Memory B cell (primary cell): ENCODE measurements at places on chromosomes 2 and 18.

GRCh38 chr2:25400169-25400568 is 58.4 kb upstream of the DNMT3A start:
- DNase-seq: no peak

DNA sequence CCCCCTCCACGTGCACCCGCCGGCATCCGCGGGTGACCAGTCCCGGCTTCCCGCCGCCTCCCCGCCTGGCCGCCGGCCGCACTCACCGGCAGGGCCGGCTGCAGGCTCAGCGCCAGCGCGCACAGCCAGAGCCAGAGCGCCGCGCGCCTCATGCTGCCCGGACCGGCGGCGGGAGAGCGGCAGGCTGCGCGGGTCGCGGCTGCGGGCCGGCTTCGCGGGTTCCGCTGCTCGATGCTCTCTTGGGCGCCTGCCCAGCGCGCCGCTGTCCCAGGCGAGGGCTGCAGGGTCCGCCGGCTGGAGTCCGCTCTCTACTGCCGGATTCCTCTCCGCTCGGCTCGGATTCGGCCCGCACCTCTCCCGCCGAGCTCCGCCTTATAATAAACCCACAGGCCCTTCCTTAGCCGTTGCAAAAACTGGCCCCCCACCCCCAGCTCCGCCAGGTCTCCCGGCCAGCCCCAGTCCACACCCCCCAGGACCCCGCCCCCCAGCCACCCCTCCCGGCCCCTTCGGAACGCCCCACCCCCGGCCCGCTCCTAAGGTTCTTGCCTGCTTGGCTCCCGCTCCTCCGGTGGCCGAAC is at the start of gene SDC1:
Gene SDC1, minus strand, starts transcription at position 415 of the 578 bp plus-strand sequence. Its CDS starts 263 bp downstream, at position 152.
- DNase-seq: no peak

DNA sequence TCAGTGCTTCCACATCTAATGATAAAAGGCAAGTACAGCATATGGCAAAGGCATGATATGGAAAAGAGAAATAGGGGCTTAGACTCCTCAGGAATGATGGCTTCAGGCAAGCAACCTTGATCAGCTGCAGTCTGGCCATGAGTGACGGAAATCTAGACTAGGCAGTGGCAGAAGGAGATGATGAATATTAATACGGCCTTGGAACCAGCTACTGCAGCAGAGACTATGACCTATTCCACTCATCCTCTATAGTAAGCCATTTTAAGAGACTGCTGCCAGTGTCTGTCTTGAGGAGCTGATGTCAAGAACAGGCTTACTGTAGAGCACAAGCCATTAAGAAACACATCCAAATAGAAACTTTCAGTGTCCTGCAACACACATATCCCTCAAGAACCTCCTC is 23.7 kb downstream of the ASXL2 start:
- no peak for DNase-seq

DNA sequence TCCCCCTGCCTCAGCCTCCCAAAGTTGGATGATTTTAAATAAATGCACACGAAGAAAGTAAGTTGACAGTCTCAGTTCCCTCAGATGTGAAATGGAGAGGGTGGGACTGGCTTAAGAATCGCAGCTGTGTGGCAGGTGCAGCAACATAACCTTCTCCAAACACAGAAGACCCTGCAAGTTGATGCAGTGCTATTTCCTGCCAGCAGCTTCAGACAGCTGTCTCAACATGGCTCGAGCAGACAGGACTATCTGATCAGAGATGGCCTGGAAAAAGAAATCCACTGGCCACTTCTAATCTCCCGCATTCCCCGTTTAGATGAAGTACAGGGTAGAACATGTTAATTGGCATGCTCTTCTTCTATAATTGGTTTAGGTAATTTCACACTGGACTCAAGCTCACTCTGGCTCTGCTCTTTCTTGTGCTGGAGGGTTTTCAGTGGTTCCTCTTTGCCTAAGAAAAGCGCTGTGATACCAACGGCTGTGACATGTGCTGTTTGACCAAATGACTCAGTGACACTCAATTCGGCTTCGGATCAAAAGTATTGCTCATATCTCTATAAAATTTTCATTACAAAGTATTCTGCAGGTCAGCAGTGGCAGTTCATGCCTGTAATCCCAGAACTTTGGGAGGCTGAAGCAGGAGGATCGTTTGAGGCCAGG is 40.2 kb downstream of the MYOM1 start:
- peak; percentile 13 for DNase-seq

- DNase-seq: no peak
Observed at GRCh38 chr2:109185821-109186570, 57.0 kb downstream of the SH3RF3 start.

DNA sequence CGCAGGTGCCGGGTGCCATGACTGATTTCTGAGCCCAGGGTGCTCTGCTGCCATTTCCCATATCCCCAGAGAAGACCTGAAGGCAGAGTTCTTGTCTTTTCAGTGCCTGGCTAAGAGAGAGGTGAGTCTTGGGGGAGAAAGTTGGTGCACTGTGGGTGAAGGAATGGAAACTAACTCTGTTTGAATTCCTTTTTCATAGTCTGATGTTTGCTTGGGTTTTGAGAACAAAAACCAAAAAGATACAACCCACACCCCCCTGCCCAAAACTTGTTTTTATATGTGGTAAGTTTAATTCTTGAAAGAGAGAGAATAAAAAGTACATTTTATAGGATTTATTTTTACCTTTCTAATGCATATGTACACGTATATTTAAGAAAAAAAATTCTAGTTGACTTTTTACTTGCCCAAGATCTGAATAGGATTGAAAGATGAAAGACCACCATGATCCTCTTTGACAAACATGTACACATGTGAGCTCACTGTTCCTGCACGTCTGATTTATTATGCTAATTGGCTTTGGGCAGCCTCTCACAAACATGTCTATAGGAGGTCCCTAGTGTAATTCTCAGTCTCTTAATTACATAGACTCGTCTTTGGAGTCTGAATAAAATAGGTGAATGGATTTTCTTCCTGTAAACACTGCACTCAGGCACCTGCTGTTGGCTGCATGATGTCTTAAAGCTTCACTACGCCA is 46.3 kb downstream of the ARL4C start:
- DNase-seq: no peak

GRCh38 chr2:175432021-175432420 is 250.5 kb upstream of the ATP5MC3 start:
- no peak for DNase-seq

- no peak for DNase-seq
Observed at GRCh38 chr18:46555724-46556123, 101.3 kb downstream of the LOXHD1 start.

GRCh38 chr2:177432703-177433102 is 40.1 kb downstream of the AGPS start:
- no peak for DNase-seq

DNA sequence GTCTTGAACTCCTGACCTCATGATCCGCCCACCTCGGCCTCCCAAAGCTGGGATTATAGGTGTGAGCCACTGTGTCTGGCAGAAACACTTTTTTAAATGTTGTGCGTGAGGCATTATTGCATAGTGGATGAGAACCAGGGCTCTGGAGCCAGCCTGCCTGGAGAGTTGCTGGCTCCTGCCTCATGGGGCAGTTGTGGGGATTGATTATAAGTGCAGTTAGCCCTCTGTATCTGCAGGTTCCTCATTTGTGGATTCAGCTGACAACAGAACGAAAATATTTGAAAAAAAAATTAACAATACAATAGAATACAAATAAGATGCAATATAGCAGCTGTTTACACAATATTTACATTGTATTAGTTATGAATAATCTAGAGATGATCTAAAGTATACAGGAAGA is 129.4 kb upstream of the EML6 start:
- DNase-seq: no peak

DNA sequence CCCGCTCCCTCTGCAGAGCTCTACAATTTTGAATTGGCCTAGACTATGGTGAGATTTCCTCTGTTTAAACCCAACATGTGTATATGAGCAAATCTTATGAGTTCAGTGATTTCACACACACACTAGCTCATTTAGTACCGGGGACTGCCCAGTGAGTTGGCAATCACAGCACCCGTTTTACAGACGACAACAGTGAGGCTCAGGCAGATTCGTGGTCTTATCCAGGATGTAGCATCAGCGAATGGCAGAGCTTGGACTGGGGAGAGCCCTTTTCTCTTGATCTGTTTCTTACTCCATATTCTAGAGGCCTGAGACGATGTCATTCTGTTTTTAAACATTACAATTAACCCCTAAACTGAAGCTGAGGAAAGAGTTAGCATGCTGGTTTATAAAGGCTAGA is 419.9 kb downstream of the NBAS start:
- no peak for DNase-seq

GRCh38 chr2:39538718-39539117 is 101.6 kb upstream of the MAP4K3 start:
- no peak for DNase-seq

DNA sequence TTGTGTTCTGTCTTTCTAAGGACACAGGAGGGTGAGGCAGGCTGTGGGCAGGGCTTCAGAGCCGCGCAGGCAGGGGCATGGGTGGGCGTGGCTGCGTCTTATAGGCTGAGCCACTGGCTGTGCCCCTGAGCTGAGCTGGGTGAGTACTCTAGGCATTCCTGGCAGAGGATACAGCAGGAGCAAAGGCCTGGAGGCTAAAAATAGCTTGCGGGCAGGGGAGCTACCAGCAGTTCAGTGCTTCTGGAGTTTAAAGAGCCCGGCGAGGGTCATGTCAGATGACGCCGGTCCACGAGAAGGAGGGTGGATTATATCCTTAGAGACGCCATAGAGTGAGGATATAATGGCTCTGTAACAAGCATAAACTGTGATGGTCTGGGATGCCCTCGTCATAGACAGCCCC is 31.5 kb upstream of the PDIA6 start:
- DNase-seq: no peak

DNA sequence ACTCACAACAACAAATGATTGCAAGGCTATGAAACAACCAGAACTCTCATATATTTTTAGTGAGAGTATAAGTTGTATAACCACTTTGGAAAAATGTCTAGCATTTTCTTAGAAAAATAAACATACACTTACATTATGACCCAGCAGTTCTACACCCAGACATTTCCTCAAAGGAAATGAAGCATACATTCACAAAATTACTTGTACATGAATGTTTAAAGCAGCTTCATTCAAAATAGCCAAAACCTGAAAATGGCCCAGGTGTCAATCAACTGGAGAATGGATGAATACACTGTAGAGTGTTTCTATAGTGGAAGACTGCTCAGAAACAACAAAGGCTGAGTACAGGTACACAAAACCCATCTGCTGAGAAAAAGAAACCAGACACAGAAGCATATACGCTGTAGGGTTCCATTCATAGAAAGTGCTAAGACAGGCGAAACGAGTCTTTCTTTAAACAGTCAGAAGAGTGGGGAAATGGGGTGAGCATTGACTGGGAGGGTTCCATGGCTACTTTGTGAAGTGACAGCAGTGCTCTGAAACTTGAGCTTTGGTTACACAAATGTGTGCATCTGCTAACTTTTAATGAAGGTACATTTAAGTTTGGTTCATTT is 799.0 kb downstream of the DCDC2C start:
- DNase-seq: no peak

- DNase-seq: no peak
Observed at GRCh38 chr18:56652802-56653201, 1.6 kb downstream of the WDR7 start.

DNA sequence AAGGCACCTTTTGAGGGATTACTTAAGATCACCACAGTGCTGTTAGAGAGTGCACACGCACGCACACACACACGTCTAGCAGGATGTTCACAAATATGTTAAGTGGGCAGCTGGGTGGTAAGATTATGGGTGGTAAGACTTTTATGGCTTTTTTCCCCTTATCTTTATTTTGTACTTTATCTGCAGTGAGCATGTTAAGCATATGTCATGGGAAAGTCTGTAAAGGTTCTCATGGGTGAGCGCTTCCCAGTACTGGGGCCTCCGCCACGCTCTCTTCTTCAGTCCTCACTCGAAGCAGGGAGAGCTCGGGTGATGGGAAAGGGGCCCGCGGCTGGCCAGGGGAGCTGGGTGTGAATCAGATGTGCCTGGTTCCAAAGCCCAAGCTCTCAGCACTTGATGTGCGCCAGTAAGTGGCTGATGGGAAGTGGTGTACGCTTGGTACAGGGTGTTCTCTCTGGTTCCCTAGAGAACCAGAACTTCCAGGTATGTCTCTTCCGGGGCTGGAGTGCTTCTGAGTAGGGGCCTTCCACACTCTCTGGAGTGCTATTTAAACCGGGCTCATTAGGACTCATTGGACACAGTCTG is 83.9 kb upstream of the YWHAQ start:
- no peak for DNase-seq

GRCh38 chr2:773256-774160 is 96.3 kb upstream of the TMEM18 start:
- DNase-seq: no peak

DNA sequence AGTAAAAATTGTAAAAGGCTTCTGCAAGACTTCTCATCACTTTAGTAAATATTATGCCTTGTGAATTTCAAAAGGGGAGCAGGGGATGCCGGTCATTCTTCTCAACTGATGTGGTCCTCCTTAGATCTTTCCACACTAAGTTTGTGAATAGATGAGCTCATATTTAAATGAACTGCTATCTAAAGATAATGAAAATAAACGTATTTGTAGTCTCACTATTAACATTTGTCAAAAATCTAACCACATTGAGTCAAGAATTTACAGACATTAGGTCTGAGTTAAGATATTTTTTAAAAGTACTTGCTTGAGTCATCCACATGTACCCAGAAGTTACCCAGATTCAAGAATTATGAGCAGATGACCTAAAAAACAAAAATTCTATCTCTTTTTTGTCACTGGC is 6.5 kb downstream of the PRPF40A start:
- no peak for DNase-seq

- DNase-seq: no peak
Observed at GRCh38 chr2:106886916-106887758, 1.2 kb upstream of the ST6GAL2 start.

DNA sequence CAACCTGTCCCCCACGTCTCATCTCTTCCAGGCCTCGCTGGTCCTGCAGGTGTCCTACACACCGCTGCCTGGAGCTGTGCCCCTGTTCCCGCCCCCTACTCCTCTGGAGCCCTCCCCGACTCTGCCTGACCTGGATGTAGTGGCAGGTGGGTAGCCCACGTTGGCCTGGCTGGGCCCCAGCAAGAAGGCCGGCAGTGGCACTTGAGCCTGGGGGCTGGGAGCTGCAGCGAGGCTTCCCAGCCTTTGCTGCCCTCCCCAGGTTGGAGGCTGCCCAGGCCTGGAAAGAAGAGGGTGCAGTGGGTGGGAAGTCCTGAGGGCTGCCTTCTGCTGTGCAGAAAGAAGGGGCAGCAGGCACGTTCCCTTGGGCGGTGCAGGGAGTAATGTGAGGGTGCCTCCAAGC is 58.4 kb downstream of the DYSF start:
- no peak for DNase-seq

DNA sequence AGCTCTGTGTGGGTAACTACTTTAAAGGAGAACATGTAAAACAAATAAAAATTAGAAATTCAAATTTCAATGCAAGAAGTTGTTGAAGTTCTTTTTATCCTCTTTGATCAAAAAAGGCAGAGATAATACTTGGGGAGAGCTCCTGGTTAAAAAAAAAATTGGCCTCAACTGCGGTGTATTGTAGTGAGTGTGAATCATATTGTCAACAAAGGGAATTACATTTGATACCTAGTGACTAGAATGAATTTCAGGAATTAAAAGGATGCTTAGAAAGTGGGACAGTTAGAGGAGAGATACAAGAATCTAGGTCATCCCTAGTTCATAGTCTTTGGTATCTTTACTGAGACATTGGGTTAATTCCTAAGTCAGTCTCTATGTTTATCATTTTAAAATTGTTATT is 473.0 kb downstream of the CCDC85A start:
- no peak for DNase-seq
